ENCODE measurements at places on chromosomes 11 and 22. TPM values are rescaled to one million over a fixed set of nuclear protein-coding genes. Genes with fewer than 3 reads are reported as not detected.

Gene OR51A2
- total RNA-seq, result not detected

Gene HEPN1
- not detected for total RNA-seq

Gene STK33
- total RNA-seq, result 2.5 TPM

Gene OR52H1
- total RNA-seq, result not detected

Gene WNT7B
- total RNA-seq, result not detected

Gene MS4A6A
- 1.6 TPM for total RNA-seq

Gene APOA5
- not detected for total RNA-seq

Gene OR8A1
- total RNA-seq, result not detected

Gene OOSP3
- not detected for total RNA-seq

DNA sequence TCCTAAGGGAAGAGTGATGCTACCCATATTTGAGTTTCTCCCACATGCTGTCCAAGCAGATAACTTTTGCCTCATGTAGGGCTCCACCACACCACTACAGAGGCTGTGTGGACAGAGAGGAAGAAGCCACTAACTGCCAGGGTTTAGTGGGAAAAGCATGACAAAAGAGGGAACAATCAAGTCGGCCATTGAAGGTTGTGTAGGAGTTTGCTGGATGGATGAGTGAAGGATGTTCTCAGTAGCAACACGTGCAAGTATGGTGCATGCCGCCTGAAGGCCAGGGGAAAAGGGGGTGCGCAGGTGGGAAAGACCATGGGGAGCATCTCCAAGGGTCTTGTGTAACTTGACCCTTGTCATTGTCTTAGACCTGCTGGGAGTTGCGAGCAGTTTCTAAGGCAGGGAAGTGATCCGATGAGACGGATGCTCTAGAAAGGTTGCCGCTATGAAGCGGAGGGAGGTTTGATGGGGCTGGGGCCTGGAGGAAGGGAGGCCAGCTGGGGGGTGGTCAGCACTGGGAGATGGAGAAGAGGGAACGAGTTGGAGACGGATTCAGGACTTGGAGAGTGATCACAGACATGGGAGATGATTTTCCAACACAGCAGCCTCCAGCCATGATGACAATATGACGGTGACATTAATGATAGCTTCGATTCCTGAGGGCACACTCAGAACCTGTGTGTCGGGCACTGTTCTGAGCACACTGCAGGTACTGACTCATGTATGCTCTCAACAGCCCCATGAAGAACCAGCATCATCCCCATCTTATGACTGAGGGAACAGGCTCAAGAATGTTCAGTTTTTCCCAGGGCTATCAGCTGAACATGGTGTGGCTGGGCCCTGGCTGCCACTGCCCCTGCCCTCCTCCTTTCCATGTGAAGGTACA is 53.7 kb downstream of the CD6 start:
- DNase-seq, result no peak

- DNase-seq, result no peak
These were observed 1273.4 kb downstream of the TBC1D22A start for GRCh38 chr22:48035897-48036296.

DNA sequence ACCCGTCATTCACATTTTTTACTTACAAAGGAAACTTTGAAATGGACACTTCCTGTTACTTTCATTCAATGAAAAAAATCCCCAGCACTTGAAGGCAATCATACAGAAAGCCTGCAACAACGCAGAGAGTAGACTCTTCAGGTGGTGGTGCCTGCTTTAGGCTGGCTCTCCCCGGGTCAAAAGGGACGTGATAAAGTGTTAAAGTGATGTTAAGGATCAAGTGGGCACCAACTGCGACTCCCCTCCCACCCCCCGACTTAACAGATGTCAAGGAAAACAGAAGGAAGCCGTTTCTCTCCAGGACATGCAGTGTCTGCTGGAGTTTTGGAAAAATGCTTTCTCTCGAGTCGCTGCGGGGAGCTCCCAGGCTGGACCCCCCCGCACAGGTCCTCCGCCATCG is 414 bp upstream of the PNPLA3 start:
- peak; percentile 6 for DNase-seq

GRCh38 chr11:104488561-104488960 is 324.6 kb upstream of the PDGFD start:
- no peak for DNase-seq

DNA sequence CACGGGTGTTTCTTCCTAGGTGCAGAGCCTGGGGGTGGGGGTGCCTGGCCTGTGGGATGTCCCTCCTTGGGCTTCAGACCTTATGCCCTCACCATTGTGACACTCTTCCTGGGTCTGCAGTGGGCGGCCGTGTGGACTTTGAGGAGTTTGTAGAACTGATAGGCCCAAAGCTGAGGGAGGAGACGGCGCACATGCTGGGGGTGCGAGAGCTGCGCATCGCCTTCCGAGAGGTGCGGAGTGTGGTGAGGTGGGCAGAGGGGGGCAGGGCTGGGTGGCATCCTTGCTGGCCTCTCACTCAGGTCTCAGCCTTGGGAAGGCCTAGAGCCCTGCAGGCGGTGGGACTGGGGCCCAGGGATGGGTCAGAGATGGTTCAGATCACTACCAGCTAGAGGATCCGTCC is 2.3 kb downstream of the CABP4 start:
- DNase-seq, result no peak

GRCh38 chr11:57502870-57503269 is 12.6 kb downstream of the SLC43A1 start:
- DNase-seq, result no peak

- no peak for DNase-seq
These were observed 24.1 kb upstream of the ADORA2A start for GRCh38 chr22:24403346-24403745.

All from CD8-positive, alpha-beta memory T cell (primary cell).